AG20443 (cell line): ENCODE measurements at places on chromosomes 2 and 18.
A peak's percentile ranks its signal among the peaks of the same experiment; 100 is the strongest.

DNA sequence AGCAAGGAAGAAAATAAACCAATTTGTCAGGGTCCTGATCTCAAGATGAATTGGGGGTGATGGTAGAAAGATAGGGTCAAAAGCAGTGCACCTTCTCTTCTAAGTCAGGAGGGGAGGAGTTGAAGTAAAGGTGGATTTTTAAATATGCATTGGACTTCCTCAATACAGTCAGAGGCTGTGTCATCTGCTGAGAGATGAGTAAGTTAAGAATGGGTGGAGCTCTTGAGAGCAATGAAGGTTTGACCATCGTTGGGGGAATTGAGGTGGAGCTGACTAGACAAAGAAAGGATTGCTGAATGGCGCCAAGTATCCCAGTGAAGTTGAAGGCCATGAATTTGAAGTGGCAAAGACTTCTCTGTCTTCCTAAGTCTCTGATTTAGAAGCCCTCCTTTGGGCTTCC lies 18.4 kb upstream of the CPO start:
- DNase-seq = no peak

DNA sequence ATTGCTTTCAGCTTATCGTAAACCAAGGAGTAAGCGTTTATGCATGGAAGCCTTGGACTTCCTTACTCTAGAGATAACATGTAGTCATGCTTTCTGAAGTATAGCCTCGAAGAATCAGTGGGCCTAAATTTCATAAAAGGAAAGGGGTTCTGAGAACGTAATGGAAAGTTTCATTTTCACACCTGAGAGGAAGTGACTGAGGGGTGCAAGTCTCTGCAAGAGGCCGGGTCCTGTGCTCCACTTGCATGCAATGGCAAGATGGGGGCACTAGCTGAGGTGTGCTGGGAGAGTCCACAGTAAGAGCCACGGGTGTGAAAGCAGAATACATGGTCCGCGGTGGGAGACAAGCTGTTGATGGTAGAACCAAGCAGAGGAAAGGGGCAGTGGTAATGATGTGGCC lies 36.5 kb upstream of the C1D start:
- DNase-seq = no peak

DNA sequence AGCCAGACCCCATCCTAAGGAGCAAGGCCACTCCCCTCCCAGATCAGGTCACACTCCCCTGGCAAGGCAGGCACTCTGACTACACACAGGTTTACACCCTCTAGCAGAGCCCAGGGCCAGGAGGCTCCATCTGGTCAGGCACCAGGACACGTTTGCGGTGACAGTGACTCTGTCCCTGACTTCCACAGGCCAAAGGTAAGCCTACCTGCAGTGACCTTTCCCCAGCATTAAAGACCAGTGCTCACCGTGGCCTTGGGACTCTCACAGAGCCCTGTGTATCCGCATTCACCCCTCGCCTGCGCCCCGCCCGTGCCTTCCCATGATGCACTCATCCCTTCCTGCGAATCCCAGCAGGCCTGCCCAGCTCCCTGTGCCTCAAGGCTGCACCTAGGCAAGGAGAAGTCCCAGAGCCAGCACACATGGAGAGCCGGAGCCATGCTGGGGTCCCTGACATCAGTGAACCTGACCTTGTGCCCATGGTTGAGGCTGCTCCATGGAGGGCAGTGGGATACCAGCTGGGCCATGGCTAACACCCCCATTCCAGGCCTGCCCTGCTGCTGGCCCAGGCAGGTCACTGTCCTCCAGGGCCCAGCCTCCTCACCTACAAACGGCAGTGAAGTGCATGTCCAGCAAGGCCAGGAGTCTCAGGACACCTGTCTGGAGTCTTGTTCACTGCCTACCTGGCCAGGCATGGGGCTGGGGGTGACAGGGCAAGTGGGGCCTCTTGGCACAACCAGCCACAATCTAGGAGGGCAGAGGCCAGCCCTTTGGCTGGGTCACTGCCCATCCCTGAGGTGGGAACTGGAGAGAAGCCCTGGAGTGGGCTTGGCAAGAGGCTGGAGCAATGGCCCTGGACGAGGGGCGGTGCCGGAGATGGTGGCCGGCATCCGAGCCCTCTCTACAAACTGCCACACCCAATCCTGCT lies 3.0 kb downstream of the NEURL3 start:
- no peak for DNase-seq

- no peak for DNase-seq
Measured at GRCh38 chr2:151654891-151655290, 79.4 kb downstream of the NEB start.

- peak; percentile 47 for DNase-seq
Measured at GRCh38 chr2:36530178-36530982, 67.6 kb downstream of the FEZ2 start.
